ENCODE measurements at places on chromosomes 16 and 17. TPM values are rescaled to one million over a fixed set of nuclear protein-coding genes. Genes with fewer than 3 reads are reported as not detected.

GRCh38 chr16:81327011-81327410, 12.2 kb downstream of the GAN start:
- no peak for DNase-seq

Gene CCDC102A
- 10.7 TPM for total RNA-seq

DNA sequence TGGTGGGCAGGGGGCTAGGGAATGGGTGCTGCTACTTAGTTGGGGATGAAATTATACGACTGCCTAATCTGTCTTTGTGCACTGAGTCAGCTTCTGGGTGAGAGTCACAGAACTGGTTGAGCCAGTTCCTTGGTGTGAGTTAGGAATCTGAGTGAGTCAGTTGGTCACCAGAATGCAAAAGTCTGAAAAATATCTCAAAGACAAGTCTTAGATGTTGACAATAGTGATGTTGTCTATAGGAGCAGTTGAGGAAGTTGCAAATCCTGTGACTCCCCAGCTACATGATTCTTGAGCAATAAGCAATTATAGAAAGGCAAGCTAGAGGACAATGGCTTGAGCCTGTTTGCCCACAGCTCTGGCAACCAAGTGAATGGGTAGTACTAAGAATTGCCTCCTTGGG, 399.2 kb downstream of the CNTNAP4 start:
- no peak for DNase-seq

DNA sequence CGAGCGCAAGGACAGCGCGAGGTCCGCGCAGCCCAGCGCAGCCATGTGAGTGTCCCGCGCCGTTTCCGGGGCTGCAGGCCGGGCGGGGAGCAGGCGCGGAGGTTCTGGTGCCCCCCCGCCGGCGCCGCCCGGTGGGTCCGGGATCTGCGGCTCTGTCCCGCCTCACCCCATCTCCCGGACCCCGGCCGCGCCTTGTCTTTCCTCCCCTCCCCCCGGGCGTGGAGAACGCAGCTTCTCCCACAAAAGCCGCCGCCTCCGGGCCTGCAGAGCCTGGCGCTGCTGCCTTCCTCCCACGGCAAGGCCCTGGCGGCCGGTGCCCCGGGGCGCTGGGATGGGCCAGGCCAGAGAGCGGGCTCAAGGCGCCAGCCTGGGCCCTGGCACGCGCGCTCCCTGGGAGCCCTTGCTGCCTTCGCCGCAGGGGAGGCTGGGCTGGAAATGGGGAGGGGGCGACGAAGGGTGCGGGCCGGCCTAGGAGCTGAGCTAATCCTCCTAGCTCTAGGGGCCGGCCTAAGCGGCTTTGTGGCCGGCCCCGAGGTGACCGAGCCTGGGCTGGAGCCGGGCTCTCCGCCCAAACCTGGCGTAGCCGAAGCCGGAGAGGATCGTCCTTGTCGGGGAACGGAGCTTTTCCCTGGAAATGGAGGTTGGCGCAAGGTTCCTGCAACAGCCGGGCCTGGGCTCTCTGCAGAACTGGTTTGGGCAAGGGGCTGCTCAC, 397 bp downstream of the RIPOR1 start:
- DNase-seq = peak; percentile 39

Gene PRDM7
- total RNA-seq = not detected

DNA sequence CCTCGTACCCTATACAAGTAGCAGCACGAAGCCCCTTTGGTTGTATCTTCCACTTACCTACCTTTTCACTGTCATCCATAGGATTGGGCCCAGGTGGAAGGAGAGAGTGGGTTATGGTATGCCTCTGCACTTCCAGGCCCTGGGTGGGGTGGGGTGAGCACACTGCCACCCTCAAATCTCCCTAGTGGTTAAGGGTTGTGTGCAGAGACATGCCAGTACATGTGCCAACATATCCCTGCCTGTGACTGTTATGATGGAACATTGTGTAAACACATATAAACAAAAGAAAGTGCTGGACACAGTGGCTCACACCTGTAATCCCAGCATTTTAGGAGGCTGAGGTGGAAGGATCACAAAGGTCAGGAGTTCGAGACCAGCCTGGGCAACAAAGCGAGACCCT, 11.1 kb downstream of the HROB start:
- no peak for DNase-seq

DNA sequence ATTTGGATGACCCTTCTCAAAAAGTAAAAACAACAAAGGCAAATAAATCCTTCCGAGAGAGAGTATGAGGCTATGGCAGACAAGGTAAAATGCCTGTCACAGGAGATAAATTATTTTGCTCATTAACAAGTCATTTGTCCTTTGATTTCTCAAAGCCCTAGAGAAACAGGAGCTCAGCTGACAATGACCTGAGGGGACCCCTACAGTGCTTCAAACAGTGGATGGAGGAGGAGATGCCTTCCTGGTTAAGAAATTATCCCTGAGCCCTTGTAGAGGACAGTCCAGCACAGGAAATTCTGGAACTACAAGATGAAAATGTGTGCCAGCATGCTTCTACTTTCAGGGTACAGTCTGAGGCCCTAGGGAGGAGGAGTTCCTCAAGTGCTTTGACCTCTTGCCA, 24.0 kb upstream of the RHBDL3 start:
- DNase-seq = no peak

DNA sequence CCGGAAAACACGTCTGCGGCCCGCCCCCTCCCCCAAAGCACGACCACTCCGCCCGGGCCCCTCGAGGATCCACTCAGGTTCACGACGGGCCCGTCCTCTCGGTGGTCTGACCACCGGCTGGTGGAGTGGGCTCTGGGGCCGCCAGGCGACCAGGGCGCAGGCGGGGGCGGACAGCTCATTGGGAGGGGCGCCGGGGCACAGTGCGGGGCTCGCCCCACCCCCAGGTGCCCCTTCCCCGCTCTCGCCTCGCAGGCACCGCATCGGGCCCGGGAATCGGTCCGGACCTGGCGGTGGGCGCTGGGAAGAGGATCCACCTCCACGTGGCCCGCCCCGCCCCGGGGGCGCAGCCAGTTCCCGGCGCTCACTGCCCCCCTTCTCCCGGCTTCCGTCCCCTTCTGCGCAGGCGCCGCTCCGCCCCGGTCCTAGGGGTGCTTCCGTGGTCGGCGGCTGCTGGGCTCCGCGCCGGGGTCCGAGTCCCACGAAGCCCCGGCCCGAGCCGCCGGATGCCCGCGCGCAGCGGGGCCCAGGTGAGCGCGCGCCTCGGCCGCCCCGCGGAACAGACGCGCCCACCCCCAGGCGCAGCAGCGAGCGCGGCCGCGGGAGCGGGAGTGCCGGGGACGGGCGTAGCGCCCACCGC, at the start of gene MPG:
TSS of gene MPG (plus strand) at position 419 of the 637 bp plus-strand sequence. CDS start at position 504, 85 bp downstream.
- DNase-seq = peak; percentile 87

- DNase-seq = no peak
These were observed 84.6 kb upstream of the PMFBP1 start for GRCh38 chr16:72256398-72257066.

DNA sequence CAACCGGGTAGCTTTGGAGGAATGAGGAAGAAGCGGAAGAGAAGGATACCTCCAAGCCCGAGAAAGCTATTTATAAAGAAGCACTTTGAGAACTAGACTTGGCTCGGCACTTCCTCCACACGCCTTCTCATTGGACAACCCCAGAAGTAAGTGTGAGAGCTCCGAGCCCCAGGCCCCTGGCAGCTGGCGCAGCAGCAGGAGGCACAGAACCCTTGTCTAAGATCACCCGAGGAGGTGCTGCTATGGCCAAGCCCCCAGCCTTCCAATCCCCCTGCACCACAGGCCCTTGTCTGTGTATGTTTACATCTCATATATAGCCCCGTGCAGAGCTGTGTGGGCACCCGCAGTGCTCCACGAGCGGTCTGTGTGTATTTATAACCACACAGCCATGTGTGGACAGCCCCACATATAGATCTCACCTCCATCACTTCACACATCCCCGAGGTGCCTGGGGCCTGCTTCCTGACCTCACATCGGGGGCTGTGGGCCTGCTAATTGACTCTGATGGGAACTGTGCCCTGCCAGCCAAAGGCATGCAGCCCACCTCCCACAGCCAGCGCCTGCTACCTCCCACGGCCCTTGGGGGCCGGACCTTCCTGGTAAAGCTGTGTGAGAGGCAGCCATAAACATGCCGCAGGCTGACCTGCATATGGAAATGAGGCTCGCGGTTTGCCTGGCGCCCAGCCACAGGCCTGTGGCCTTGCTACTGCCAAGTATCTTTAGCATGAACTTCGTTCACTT, 96.1 kb downstream of the C17orf67 start:
- DNase-seq = no peak

DNA sequence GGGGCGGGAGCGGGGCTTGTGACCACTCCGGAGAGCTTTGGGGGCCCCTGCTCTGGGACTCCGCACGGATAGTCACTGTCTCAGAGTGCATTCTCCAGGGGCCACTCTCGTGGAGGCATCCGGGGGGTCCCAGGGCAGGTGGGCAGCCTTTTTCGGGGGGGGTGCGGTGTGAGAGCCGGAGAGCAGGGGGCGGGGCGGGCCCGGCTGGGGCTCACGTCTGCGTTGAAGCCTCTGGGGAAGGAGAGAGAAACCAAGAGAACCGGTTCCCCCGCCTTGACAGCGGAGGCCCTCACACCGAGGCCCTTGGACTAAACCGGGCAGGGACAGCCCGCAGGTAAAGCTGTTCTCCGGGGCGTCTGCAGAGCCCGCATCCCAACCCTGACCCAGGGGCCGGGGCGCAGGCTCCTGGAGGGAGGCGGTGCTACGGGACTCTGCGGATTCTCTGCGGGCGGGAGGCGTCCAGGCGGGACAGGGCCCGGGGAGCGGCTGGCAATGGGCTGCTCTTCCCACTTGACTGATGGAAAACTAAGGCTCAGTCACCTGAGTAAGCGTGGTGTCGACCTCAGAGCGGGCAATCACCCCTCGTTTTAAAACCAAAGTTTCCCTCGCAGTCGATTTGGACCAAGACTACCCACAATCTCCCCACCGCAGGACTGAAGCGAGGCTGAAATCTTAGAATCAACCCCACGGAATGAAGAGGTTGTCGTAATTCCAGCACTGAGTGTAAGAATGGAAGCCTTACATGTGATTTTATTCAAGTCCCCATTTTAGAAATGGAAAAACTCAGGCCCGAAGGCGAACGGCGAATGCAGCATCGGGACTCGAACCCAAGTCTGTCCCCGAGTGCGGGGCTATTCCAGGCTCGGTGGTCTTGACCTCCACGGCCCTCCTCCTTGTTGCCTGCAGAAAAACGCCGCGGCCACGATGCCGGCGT, 49.6 kb upstream of the AMZ2 start:
- DNase-seq = no peak

DNA sequence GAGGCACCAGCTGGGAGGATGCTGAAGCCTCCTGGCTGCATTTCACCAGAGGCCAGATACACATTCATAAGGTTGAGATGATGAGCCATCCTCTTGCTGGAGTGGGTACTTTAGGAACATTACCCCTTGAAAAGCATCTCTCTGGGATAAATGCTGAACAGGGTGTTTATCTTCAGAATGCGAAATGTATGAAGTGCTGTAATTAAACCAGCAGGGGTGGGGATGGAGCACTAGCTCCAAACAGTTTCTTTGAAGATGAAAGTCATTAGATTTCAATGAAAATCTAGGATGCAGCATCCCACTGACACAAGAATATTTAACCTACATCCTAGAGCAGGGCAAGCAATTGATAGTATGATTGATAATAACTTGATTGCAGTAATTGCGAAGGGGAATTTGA, 158.1 kb downstream of the CYLD start:
- no peak for DNase-seq

DNA sequence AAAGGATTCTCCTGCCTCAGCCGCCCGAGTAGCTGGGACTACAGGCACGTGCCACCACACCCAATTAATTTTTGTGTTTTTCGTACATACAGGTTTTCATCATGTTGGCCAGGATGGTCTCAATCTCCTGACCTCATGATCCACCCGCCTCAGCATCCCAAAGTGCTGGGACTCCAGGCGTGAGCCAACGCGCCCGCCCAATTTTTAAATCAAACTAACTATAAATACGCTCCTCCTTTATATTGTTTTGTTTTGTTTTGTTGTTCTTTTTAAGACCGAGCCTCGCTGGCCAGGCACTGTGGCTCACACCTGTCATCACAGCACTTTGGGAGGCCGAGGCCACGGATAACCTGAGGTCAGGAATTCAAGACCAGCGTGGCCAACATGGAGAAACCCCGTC, 1.9 kb upstream of the UTP6 start:
- no peak for DNase-seq

Gene RCVRN
- not detected for total RNA-seq

Gene CD300A
- not detected for total RNA-seq

- DNase-seq = no peak
These were observed 9.1 kb downstream of the SHISA6 start for GRCh38 chr17:11250161-11250560.

DNA sequence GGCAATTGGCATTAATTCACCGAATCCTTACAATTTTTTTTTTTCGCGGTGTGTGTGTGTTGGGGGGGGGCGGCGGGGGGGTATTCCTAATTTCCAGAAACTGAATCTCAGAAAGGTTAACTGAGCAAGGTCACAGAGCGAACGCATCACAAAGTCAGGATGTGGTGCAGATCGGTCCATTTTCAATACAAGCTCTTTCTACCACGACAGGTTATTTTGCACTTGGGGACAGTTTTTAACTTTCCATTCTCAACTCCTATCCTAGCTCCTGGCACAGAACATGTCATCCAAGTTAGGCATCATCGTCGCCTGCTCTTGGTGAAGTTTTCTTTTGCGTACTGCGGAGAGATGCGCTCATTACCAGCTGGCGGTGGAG, 15.4 kb upstream of the ERN1 start:
- no peak for DNase-seq

Gene PARD6A
- total RNA-seq = 2.6 TPM

DNA sequence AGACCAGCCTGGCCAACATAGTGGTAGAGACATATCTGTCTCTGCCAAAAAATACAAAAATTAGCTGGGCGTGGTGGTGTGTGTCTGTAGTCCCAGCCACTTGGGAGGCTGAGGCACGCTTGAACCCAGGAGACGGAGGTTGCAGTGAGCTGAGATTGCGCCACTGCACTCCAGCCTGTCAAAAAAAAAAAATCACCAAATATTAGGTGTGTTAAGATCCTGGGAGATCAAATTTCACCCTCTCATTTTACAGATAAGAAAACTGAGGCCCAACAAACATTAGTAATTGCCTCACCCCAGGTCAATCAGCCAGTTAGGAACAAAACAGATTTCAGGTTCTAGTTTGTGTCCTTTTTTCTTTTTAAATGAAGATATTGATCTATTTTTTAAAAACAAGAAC, 116.7 kb downstream of the MSI2 start:
- no peak for DNase-seq

Gene GLIS2
- total RNA-seq = 0.20 TPM

- peak; percentile 28 for DNase-seq
These were observed 490 bp downstream of the GID4 start for GRCh38 chr17:18039535-18040260.

Gene DNAAF8
- 0.40 TPM for total RNA-seq

DNA sequence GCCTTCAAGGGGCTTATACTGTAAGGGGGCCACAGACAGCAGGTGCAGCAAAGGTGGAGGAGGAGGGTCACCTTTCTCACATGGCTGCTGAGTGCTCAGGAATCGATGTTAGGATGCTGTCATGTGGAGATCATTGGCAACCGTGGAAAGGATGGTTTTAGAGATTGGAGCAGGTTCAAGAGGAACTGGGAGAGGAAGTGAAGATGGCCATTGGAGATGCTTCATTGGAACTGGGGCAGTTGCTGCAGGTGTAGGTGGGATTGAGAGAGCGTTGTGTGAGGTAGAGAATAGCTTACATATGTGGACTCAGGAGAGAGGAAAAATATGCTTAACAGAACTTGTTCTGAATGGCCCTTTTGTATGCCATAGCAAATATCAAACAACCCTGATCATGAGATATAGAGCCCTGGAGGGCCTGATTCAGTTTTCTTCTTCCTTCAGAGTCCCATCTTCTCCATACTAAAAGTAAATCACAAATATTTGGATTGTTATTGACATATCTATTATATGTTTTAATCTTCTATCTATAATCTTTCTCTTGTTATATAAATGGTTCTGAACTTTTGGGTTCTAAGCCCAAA, 40.8 kb downstream of the LDHD start:
- no peak for DNase-seq

Gene PABPN1L
- not detected for total RNA-seq

- DNase-seq = no peak
These were observed 87.2 kb downstream of the CYB561 start for GRCh38 chr17:63358956-63359355.

Data from lung microvascular endothelial cell (primary cell).